ENCODE measurements at places on chromosomes 1 and 21.
A peak's percentile ranks its signal among the peaks of the same experiment; 100 is the strongest.

GRCh38 chr1:48038270-48038767 is 41.1 kb upstream of the TRABD2B start:
- DNase-seq = no peak

GRCh38 chr1:162530307-162530987 is 31.1 kb upstream of the UAP1 start:
- no peak for DNase-seq

GRCh38 chr1:231796141-231796540 is 169.6 kb downstream of the DISC1 start:
- no peak for DNase-seq

- no peak for DNase-seq
These were observed 21.3 kb upstream of the IL10 start for GRCh38 chr1:206793620-206794019.

DNA sequence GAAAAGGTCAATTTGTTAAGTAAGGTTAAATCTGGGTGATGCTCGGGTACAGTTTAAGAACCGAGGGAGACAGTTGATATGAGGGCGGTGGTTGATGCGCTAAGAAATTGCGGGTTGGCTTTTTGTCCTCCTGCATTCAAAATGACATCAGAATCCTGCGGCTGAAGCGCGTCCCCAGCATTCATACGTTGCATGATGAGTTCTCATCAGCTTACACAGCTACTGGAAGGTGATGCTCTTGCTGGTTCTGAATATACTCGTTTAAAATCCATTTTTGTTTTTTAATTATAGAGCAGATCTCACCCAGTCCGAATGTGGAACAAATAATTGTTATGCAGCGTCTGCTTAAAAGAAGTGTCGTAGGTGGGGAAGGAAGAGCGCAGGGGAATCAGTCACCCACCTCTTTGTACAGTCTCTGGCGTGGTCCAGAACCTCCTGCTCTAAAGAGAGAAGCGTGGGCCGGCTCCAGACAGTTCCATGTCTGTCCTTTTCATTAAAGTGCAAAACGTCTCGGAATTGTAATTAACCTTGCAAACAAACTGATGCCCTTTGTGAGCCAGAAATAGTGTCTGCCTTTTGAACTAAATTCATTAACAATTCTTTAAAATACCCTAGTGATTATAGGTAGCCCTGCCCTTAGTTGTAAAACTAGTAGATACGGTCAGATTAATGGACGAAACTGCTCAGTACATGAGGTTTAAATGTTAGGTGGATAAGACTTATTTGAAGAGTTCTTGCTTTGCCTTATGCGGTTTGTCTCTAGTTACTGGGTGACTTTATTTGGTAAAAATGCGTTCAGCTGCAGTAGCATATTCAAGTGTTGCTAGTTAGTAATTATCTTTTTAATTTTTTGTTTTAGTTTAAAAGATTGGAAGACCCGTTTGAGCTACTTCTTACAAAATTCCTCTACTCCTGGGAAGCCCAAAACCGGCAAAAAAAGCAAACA is 741 bp downstream of the RGS2 start:
- DNase-seq = peak; percentile 86

- peak; percentile 36 for DNase-seq
These were observed 38.6 kb downstream of the KAZN start for GRCh38 chr1:14636897-14637632.

DNA sequence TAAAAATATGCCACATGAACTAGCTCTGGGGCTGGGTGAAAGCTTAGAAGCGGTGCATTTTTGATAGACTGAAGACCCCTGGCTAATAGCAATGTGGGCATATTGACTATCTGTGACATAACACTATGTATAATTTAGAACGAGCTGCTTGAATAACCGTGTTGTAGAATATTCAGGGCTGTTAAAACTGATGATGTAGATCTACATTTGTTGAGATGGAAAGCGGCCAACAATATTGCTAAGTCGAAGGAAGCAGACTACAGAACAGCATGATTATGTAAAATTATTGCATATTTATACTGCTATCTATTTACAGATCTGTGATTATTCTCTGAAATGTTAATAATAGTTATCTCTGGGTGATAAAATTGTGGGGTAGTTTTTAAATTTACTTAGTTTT is 41.1 kb upstream of the BCL10 start:
- no peak for DNase-seq

- DNase-seq = no peak
These were observed 56.9 kb downstream of the KLHDC7A start for GRCh38 chr1:18537386-18538306.

- no peak for DNase-seq
These were observed 37.2 kb upstream of the IPO9 start for GRCh38 chr1:201791779-201792173.

DNA sequence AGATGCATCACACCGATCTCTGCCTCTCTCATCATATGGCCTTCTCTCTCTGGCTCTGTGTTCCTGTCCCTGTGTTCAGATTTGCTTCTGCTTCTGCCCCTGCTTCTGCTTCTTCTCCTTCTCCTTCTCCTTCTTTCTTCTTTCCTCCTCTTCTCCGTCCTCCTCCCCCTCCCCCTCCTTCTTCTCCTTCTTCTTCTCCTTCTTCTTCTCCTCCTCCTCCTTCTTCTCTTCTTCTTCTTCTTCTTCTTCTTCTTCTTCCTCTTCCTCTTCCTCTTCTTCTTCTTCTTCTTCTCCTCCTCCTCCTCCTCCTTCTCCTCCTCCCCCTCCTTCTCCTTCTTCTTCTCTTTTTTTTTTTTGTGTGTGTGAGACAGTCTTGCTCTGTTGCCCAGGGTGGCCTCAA is 139.9 kb upstream of the KLHDC7A start:
- DNase-seq = no peak

- DNase-seq = no peak
These were observed 7.2 kb upstream of the SLC9A1 start for GRCh38 chr1:27162090-27162489.

- DNase-seq = no peak
These were observed 3.0 kb downstream of the EPS15 start for GRCh38 chr1:51515982-51516648.

GRCh38 chr1:30473922-30474817 is 249.2 kb downstream of the MATN1 start:
- peak; percentile 59 for DNase-seq

GRCh38 chr1:97033949-97034348 is 312.4 kb downstream of the PTBP2 start:
- DNase-seq = no peak

GRCh38 chr1:46084553-46085451 is 47.6 kb downstream of the PIK3R3 start:
- no peak for DNase-seq

DNA sequence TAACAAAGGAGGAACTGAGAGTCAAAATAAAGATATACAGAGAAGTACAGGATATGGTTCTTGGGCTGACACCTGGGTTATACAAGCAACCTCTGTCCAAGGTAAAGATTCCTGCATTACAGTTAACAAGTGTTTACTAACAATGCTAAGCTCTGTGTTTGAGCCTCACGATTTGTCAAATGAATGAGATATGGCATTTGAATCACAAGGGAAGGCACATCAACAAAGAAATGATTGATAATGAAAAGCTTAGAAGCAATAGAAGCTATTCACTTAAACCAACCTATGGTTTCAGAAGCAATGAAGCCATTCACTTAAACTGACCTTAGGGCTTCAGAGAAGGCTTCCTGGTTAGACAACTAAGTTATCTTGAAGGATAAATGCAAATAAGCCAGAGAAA is 199.5 kb downstream of the AGBL4 start:
- no peak for DNase-seq

GRCh38 chr1:16478091-16478490 is 36.0 kb downstream of the RNU1-1 start:
- no peak for DNase-seq

DNA sequence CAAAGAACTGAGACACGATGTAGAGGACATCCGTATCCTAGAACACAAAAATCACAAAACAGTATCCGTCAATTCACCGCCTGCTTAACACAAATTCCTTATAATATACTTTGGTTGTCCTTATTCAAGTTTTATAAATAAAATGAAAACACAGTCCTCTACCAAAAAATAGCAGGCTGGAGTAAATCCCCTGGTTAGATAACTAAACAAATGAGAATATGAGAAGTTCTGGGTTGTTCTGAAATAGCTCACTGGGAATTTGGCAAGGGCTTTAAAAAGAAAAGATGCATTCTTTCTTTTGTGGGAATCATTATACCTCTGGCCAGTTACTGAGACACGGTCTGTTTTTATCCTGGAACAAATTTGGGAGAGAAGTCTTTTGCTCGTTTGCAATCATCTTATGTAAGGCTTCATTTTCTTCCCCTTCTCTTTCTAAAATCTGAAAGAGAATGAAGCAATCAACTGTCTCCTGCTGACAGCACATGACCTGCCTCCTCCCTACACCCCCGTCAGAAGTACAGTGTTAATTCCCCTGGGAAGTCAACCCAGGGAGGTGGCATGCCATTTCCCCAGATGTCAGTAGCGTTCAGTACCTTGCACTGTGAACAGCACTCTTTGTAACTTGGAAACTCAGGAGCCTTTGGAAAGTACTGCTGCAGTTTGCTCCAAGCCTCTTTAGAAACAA is 37.1 kb upstream of the RAP1GAP start:
- DNase-seq = no peak

GRCh38 chr21:33198346-33199099 is 31.2 kb upstream of the IFNAR2 start:
- DNase-seq = no peak

GRCh38 chr1:65167586-65168242 is 19.7 kb downstream of the AK4 start:
- DNase-seq = no peak

DNA sequence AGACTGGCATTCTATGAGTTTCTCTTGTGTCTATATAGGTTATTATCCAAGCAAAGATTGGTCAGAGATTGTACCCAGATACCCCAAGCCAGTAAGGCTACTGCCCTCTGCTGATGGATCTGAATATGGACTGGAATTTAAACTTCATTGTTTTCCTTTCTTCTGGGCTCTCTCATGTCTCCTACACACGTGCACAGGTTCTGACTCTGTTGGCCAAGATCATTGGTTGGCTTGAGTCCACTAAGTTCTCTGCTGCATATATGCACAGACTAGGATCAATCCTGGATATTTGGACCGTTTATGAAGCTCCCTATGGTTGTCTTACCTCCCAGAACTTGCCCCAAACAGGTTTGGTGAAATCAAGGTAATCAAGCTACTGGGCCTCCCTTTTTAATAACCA is 69.7 kb downstream of the CC2D1B start:
- no peak for DNase-seq

DNA sequence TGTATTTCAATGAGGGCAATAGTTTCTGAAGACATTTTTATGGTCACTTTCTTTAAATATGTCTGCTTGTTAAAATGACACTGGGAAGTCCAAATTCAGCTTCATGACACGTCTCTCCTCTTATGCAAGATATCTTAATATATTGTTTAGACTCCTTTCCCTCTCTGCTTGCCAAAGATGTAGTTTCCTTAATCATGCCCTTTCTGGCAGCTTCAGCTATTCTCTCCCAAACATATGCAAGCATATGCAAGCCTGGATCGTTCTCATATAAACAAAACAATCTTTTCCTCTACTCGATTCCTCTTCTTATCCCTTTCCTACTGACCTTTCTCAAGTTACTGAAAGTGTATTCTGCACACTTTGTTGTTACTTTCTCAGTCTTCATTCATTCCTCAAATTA is 372.2 kb downstream of the PTBP2 start:
- no peak for DNase-seq

DNA sequence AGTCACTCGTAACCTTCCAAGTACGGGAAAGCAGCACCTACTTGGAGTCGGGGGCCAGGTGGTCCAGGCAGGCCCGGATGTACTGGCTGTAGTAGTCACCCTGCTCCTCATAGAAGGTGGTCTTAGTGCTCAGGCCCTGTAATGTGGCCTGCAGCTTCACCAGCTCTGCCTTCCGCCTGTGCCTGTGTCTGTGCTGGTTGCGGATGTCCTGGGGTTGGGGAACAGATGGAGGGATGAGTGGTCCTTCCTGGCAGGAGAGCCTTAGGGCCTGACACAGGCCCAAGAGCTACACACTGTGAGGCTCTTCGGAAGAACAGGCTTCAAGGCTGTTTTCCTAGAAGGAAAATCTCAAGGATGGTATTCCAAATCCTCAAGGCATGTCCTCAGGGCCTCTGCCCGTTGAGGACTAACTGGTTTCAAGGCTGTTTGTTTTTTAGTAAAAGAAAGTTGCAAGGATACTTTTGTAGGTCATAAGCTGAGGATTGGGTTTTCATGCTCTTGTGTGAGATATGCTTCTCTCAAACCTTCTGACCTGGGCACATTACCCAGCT is 28.4 kb upstream of the MEF2D start:
- DNase-seq = no peak

DNA sequence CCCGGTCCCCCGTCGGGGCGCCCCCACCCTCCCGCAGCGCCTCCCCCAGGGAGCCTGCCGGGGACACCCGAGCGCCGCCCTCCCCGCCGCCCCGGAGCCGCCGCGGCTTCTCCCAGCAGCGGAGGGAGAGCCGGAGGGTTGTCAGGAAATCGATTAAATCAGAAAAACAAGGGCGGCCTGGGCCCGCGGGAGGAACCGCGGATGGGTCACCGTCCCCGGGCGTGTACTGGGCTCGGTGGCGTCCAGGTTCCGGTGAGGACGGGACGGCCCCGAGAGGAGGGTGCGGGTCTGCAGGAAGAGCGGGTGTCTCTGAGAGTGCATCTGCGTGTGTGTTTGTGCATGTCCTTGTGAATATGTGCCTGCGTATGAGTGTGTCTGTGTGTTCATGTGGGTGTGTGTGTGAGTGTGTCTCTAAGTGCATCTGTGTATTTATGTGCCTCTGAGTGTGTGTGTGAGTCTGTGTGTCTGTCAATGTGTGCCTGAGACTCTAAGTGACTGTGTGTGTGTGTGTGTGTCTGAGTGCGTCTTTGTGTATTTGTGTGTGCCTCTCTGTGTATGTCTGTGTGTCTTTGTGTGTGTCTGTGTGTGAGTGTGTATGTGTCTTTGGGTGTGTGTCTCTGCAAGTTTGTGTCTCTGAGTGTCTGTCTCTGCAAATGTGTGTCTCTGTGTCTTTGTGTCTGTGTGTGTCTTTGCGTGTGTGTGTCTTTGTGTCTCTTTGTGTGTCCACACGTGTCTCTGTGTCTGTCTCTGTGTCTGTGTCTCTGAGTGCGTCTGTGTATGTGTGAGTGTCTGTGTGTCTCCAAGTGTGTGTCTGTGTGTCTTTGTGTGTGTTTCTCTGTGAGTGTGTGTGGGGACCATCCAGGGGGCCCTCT is 1.1 kb downstream of the SPSB1 start:
- no peak for DNase-seq

GRCh38 chr1:1260843-1261560 is 12.7 kb downstream of the UBE2J2 start:
- DNase-seq = no peak

DNA sequence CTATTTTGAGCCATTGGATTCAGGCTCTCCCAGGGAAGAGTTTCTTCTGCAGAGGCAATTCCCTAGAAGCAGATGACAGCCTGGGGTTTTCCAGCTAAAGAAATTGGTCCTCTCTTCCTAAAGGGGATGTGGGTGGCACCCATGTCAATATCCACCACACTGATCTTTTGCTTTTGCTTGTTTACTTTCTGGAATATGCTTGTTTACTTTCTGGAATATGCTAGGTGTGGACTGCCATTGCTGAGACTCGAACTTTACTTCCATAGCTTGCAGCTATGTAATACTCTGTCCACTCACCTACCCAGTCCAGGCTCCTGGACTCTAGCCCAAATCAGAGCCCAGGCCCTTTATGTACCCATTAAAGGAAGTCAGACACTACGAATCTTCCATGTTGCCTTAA is 92.1 kb upstream of the SMYD2 start:
- DNase-seq = no peak

GRCh38 chr1:202656951-202657646 is 53.2 kb downstream of the SYT2 start:
- no peak for DNase-seq

Measured in lower leg skin (tissue), 4 donors.